ENCODE measurements at places on chromosomes 6 and 20.

- H3K27ac ChIP-seq, result no peak overlapping the region
- H3K27me3 ChIP-seq, result peaks cover 17% of the 10 kb centered on the region
- peaks cover 14% of the 10 kb centered on the region for H3K4me1 ChIP-seq
- no peak overlapping the region for H3K4me3 ChIP-seq
- DNase-seq, result no peak
- H3K36me3 ChIP-seq, result no peaks in the 10 kb centered on the region
These were observed 286.0 kb downstream of the FOXC1 start for GRCh38 chr6:1895721-1896120.

DNA sequence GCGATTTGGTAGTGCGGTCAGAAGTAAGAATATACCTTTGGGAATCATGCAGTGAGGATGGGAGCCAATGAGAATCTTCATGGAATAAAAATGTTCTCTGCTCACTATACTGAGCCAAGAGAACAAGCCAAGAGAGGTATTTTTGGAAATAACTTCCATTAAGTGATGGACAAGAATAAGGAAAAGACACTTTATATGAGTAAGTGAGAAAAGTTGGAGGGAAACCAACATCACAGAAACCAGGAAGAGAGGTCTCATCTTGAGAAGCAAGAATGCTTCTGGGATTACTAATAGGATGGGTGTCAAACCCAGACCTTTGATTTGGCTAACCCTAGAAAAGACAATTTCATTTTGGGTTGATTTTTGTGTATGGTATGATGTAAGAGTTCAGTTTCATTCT lies 181.2 kb upstream of the JAG1 start:
- H3K4me3 ChIP-seq, result no peak overlapping the region
- no peak for DNase-seq
- peak overlapping the region; percentile 57 for H3K27ac ChIP-seq

DNA sequence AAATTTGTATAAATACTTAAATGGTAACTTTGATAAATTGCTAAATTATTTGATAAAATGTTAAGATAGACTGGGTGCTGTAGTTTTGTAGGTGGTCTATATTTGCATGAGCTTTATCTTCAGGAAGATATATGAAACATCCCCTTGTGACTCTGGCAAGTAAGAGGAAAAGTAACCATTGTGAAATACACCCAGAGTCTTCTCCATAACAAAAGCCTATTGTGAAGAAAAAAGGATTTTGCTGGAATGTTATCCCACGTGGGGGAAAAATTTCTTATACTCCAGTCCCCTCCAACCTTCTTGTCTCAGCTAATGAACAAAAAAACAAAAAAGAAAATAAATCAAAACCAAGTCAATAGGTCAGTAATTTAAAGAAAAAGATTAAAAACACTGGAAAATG lies 600.7 kb downstream of the HDGFL1 start:
- H3K4me3 ChIP-seq, result no peak overlapping the region
- peaks cover 5% of the 10 kb centered on the region for H3K36me3 ChIP-seq
- H3K27me3 ChIP-seq, result no peaks in the 10 kb centered on the region
- no peak for DNase-seq
- H3K27ac ChIP-seq, result no peak overlapping the region

DNA sequence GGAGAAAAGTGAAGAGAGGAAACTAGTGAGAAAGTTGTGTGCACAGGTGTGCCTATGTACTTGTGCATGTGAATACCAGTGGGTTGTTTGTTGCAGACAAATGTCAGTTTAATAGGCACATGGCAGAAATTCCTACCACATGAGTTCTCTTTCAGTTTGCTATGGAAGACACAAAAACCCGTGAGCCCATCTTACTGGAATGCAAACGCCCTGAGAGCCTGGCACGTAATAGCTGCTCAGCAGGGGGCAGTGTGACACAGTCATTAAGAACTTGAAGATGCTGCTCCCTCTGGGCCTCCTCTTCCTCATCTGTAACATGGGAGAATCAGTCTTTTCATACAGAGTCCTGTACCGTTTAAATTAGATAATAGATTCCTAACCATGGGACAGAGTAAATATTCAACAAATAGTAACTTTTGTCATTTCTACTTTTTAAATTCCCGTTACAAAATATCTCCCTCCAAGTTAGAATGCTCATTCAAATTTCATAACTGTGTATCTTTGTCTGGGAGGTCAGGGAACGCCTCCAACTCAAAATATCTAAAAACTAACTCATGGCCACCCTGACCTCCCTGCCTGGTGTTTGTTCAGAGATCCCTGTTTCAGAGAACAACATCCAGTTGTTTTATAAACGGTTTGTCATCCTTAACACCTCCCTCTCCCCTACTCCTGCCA lies 802.9 kb downstream of the MAFB start:
- H3K4me3 ChIP-seq, result no peak overlapping the region
- no peak overlapping the region for H3K27ac ChIP-seq
- no peaks in the 10 kb centered on the region for H3K27me3 ChIP-seq
- no peaks in the 10 kb centered on the region for H3K4me1 ChIP-seq
- H3K36me3 ChIP-seq, result no peaks in the 10 kb centered on the region

- DNase-seq, result peak; percentile 32
- peaks cover 4% of the 10 kb centered on the region for H3K27me3 ChIP-seq
- no peaks in the 10 kb centered on the region for H3K4me1 ChIP-seq
- H3K36me3 ChIP-seq, result no peaks in the 10 kb centered on the region
- no peak overlapping the region for H3K4me3 ChIP-seq
These were observed 69.0 kb downstream of the MOCS1 start for GRCh38 chr6:39865011-39865888.

GRCh38 chr6:79436241-79436640 lies 101.0 kb downstream of the LCA5 start:
- no peak overlapping the region for H3K27ac ChIP-seq
- H3K36me3 ChIP-seq, result no peaks in the 10 kb centered on the region
- no peak for DNase-seq
- peaks cover 6% of the 10 kb centered on the region for H3K4me1 ChIP-seq
- H3K4me3 ChIP-seq, result no peak overlapping the region
- H3K27me3 ChIP-seq, result no peaks in the 10 kb centered on the region

- peaks cover 5% of the 10 kb centered on the region for H3K27me3 ChIP-seq
- H3K36me3 ChIP-seq, result no peaks in the 10 kb centered on the region
- H3K27ac ChIP-seq, result no peak overlapping the region
These were observed 220.8 kb downstream of the OGFRL1 start for GRCh38 chr6:71509191-71510005.

GRCh38 chr20:49724408-49725223 lies 10.9 kb upstream of the B4GALT5 start:
- no peak overlapping the region for H3K4me3 ChIP-seq
- peaks cover 4% of the 10 kb centered on the region for H3K4me1 ChIP-seq
- peak overlapping the region; percentile 16 for H3K27ac ChIP-seq

- H3K4me3 ChIP-seq, result no peak overlapping the region
- no peaks in the 10 kb centered on the region for H3K27me3 ChIP-seq
- peaks cover 6% of the 10 kb centered on the region for H3K4me1 ChIP-seq
- H3K36me3 ChIP-seq, result peaks cover 2% of the 10 kb centered on the region
- DNase-seq, result no peak
These were observed 97.6 kb downstream of the OGFRL1 start for GRCh38 chr6:71386215-71386614.

GRCh38 chr20:43514648-43514999 lies 7.1 kb downstream of the L3MBTL1 start:
- H3K4me3 ChIP-seq, result peak overlapping the region; percentile 96
- DNase-seq, result peak; percentile 27
- peak overlapping the region; percentile 97 for H3K27ac ChIP-seq
- no peaks in the 10 kb centered on the region for H3K27me3 ChIP-seq
